Activated CD8-positive, alpha-beta T cell treated with anti-CD3 and anti-CD28 coated beads, Interleukin-2, amount 10 ng/mL, durations not matched to agents 7 days and 5 days (primary cell): ENCODE measurements at places on chromosomes 5 and 9. TPM values are rescaled to one million over a fixed set of nuclear protein-coding genes. Genes with fewer than 3 reads are reported as not detected.

DNA sequence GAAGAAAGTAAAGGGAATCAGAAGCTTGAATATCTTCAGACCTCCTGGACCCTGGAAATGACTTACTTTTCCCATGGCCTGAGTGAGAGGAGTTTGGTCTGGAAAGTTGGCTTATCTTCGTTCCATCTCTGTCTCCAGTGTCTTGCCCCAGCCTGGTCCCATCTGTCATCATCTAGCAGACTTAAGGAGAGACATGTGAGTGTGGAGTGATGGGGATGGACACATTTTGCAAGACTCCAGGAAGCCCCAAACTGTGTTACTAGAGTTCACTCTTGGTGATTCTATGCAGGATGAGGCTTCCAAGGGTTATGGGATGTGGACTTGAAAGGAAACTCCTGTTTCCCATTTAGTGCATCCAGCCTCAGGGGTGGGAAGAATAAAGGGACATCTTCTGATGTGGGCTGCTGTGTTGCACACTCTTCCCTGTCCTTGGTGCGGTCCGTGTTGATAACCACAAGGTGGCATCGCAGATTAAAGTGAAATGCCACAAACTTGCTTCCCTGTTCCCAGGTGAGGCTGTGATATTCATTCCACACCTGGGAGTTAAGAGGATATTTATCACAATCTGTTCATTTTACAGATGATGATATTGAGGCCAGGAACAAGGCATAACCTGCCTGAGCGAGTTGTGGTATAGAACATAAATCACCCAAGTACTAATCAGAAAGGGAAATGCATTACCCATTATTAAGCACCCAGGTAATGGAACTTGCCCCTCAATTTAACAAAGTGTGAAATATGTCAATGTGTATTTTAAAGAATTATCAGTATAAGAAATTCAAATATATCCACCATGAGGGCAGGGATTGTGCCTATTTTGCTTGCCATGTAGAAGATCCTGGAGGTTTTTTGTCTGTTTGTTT, 269.9 kb upstream of the PAPPA start:
- DNase-seq, result no peak

DNA sequence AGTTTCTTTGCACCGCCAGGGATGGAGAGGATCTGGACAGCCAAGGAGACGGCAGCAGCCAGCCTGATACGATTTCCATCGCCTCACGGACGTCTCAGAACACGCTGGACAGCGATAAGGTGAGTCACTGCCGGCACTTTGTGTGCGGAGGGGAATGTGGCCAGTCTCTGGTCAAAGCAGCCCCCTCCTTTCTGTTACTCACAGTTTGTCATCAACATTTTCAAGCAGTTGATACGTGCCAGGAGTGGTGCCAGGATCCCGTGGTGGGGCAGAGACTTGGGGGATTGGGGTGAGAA, 175.1 kb upstream of the OTULINL start:
- DNase-seq, result no peak

Gene SLC34A3
- total RNA-seq, result not detected

Gene ACSL6
- 20.8 TPM for total RNA-seq

Gene HAVCR1
- 2.8 TPM for total RNA-seq

Gene ZNF483
- total RNA-seq, result 2.2 TPM
